ENCODE measurements at places on chromosomes 1 and 21.

DNA sequence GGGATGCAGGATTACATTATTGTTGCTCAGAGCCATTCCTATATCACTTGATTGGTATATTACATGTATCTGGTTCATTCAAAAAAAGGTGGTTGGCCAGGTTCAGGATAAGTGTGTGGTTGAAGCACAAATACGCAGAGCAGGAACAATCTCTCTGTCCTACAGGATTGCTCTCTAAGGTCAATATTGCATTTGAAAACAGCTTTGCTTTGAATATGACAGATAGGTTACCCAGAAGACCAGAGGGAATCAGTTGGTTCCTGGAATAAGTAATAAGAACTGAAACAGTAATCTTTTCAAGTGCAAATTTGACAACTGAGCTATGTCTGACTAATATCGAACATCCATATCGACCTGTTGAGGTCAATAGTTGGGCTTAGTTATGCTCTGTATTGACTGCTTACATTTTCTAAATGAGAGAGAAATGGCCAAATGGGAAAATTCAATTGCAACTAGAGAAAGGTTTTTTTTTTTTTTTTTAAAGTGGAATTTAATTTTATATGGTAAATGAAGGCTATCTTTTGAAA lies 176.8 kb downstream of the ATP6V1G3 start:
- no peak for DNase-seq

- no peak for DNase-seq
These were observed 520.8 kb downstream of the PTPRU start for GRCh38 chr1:29756901-29757725.

DNA sequence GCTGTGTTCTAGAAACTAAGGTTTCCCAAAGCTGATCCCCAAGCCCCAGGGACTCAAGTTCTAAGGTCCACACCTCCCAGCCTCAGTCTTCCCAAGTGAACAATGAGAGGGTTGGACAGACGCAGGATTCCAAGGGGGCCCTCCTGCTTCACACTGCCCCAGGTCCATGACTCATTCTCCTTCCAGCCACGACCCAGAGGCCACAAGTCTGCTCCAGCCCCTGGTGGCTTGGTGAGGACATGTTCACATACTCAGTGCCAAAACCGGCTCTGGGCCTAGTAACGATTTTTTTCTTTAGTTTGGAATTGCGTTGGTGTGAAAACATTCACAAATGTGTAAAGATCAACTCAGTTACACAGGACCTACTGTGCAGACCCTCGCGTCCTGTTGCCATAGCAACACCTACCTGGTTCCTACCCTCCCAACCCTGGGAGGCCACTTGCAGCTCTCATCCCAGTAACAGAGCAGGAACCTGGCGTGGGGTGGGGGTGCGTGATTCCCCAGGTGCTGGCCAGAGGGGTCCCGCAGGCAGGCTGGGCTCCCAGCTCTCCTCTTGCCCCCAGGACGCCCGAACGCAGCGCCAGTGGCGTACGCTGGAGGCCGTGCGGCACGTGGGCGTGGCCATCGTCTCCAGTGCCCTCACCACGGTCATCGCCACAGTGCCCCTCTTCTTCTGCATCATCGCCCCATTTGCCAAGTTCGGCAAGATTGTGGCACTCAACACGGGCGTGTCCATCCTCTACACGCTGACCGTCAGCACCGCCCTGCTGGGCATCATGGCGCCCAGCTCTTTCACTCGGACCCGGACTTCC lies 57.0 kb downstream of the DISP3 start:
- no peak for DNase-seq

DNA sequence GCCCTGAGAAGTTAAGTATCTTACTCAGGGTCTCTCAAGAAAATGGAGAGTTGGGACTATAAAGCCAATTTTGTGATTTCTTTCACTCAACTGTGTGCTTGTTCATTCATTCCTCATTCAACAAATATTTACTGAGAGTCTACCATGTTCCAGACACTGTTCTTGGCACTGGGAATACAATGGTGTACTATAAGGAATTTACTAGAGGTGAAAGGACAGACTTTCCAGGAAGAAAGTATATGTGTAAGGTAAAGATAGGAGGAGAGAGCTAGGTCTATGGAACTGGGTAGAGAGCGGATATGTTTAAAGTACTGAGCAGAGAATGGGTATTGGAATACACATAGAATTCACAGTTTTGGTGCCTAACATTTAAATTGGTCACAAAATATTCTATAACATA lies 42.3 kb downstream of the ZNHIT6 start:
- DNase-seq: no peak

GRCh38 chr1:246459221-246459620 lies 47.9 kb downstream of the SMYD3 start:
- DNase-seq: no peak

DNA sequence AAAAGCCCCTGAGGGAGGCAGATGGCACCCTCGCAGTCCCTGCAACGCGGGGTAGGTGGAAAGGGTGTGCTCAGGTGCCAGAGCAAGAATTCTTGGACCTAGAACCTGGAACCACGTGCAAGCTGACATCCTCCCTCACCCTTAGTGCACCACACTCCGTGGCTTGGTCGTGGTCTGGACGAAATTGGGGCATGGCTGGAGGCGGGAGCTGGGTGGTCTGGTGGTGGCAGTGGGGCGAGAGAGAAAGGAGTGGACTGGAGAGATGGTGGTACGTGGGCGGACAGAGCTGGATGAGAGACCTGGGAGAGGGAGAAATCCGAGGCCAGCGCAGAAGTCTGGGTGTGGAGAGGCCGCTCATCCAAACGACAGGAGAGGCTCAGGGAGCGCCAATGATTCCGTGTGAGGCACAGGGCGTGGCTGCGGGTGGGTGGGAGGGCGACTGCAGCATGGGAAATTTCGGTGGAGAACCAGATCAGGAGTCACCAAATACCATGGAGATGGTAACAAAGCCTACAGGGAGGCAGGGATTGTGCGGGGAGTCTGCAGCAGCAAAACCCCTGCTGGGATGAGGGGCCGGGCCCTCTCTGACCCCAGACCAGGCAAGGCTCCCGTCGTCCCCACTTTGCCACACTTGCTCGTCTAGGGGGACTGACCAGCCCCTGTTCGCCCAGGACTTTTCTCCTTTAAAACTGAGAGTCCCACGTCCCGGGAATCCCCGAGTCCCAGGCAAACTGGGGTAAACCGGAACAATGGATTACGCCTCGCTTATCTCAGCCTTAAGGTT lies 31.9 kb downstream of the CDCP2 start:
- no peak for DNase-seq

DNA sequence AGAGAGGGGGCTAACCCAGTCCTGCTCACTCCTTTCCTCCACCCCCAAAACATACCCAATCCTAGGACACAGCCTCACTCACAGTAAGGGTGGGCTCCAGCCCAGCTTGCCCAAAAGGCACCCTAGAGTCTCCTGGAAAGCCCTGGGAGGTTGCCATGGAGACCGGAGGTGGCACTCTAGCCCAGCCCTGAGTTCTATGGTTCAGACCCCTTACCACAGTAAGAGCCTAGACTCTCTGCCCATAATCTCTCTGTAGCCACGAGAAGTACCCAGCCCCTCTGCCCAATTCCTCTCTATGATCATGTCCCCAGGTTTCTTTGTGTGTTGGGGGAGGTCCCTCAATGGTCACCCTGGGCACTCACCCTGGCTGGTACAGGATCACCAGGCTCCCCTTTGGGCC lies 14.4 kb downstream of the COL16A1 start:
- no peak for DNase-seq

DNA sequence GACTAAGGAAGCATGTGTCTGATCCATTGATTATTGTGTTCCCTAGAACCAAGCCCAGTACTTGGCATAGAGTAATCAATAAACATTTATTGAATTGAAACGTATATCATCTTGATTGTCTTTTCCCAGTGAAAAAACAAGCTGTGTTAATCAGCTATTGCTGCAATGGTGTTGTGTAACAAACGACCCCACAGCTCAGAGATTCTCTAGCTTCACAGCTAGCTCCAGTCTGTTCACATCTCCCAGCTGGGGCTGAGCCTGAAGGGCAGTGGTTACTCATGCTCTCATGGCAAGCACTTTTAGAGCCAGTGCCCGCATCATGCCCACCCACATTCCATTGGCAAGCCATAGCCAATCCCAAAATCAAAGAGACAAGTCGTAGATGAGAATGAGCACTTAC lies 237.4 kb upstream of the RAB4A start:
- no peak for DNase-seq

- no peak for DNase-seq
These were observed 28.8 kb downstream of the SAMD13 start for GRCh38 chr1:84330125-84330984.

DNA sequence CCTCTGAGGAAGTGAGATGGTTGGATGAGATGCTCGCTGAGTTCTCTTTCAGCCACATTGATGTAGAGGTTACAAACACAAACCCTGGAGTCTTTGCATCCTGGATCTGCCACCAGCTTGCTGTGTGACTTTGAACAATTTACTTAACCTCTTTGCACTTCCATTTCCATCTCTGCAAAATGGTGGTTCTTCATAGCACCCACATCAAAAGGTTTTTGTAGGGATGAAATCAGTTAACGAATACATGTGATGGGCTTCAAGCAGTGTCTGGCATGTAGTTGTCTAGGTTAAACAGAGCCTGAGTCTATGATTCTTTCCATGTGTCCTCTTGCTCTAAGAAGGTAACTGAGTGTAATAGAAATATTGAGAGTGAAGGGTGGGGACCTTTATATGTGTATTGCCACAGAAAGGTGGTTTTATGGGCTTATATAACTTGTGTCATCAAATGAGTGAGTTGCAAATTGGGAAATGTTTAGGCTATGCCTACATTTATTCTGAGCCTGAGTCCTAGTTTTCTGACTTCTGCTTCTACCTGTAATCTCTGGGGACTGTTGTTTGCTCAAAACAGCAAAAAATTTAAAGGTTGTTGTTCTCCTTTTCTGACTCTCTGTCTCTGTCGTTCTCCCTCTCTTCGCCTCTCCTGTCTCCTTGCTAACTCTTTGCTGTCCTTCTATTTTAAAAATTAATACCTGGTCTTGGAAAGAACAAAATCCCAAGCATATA lies 27.3 kb upstream of the LRRN2 start:
- DNase-seq: no peak

DNA sequence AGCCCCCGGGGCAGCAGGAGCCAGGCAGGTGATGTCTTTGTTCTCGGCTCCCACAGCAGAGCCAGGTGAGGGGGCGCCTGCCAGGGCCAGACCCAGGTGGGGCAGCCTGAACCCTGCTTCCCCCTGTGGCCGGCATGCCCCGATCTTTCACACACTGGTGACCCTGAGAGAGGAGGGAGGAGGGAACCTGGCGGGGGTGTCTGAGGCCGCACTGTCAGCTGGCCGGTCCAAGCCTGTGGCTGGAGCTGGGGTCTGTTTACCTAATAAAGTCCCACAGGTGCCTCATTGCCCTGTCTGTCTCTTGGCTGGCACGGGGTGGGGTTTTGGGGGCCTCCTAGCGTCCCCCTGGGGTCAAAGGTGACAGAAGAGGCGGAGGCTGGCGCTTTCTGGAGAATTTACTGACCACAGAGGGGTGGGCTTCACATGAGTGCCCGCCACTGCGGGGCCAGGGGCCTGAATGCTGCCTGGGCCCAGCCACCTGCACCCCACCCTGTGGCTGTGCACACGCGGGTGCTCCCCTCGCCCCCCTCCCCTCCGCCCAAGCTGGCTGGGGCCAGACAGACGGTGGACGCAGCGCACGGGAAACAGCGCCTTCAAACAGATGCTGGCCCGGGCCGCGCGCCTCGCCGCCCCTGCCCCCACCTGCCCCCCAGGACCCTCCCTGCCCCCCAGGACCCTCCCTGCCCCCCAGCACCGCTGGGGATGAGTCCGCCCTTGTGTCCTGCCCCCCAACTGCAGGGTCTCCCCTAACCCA lies 5.8 kb downstream of the TMEM240 start:
- DNase-seq: no peak

DNA sequence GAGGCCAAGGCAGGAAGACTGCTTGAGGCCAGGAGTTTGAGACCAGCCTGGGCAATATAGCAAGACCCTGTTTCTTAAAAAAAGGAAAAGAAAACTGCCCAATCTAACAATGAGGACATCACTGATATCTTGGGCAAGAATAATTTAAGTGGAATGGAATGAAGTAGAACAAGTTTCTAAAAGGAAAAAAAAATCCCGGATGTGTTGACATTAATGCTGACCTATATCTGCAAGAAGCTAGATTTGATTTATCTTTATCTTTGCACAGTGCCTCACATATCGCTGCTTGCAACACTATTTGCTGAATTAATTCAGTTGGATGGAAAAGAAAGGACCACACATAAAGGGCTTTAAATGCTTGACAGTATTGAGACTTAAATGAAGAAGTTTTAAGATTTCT lies 27.8 kb downstream of the DIPK1A start:
- no peak for DNase-seq

DNA sequence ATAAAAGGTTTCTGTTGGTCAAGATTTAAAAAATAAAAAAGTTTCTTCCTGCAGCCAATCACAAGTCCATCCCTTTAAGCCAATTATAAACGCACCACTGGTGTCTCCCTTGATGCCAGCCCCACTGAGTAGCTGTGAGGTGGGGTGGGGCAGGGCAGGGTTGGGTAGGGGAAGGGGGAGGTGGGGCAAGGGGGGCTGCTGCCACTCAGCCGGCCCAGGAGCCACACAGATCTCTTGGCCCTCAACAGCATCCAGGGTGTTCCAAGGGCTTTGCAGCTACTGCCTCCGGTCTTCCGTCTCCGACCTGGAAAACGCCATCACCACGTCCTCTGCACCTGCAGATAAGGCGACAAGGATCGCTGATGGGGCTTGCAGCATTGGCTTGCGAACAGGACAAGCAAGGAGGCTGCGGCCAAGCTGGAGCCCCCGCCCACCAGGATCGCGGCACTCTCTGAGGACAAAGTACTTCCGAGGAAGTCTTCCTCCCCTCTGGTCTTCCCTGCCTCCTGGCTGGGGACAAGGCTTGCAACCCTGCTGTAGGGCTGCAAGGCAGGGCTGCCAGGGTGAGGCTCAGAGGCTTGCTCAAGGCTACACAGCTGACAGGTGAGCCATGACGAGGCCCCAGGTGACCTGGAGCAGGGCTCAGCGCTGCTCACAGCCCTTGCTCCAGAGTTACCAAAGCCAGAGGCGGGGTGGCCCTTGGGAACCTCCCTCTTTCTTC lies 26.8 kb upstream of the CLSTN1 start:
- DNase-seq: no peak

GRCh38 chr21:39673736-39674135 lies 61.0 kb downstream of the B3GALT5 start:
- DNase-seq: no peak

DNA sequence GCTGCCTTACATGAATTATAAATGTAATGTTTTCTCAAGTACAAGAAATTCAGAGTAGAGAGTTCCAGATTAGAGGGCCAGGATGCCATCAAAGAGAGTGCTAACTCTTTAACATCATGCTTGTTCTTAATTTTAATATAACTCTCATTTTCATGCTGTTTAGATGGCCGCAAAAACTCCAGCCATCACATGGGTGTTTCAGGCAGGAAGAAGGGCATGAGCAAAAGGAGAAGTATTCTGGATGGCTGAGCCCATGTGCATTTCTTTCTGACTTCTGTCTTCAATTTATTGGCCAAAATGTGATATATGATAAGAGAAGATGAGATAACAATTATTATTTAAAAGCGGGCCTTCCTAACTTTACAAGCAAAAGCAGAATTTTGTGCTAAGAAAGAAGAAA lies 1328.6 kb downstream of the MRPL39 start:
- DNase-seq: no peak
